Caco-2 (cell line): ENCODE measurements at places on chromosomes 3 and 15.
A peak's percentile ranks its signal among the peaks of the same experiment; 100 is the strongest.

GRCh38 chr3:115974940-115975339 lies 351.6 kb downstream of the GAP43 start:
- DNase-seq, result no peak

DNA sequence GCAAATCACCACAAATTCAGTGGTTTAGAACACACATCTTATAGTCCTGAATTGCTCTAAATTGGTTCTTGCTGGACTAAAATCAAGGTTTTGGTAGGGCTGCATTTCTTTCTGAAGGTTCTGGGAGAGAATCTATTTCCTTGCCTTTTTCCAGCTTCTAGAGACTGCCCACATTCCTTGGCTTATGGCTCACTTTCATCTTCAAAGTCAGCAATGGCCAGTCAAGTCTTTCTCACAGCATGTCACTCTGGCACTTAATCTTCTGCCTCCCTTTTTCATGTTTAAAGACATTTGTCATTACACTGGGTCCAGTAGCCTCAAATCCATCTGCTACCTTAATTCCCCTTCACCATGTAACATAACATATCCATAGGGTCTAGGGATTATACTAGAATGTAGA lies 149.0 kb downstream of the NEK10 start:
- no peak for DNase-seq

DNA sequence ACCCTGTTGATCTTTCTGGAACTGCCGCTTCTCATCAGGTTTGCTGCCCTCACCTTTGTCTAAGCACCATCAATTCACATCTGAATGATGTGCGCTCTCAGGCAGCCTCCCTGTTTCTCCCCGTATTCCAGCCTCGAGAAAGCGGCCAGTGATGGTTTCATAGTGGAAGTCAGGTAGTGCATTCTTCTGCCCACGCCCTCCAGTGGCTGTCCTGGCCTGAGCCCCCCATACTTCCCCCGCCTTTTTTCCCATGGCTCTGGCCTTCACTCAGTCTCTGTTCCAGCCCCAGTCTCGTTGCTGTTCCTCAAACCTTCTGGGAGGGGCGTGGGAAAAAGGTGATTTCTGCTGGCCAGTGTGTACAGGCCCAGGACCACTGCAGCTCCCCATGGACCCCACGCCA lies 101.3 kb downstream of the ASB7 start:
- DNase-seq, result no peak

DNA sequence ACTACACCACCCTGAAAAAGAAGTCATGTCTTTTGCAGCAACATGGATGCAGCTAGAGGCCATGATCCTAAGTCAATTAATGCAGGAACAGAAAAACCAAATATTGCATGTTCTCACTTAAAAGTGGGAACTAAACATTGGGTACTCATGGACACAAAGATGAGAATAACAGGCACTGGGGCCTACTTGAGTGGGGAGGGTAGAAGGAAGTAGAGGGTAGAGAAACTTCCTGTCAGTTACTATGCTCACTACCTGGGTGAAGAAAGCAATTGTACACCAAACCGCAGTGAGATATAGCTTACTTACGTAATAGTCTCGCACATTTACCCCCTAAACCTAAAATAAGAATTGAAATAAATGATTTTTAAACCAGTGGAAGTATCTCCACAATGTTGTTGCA lies 480.5 kb upstream of the ARRDC4 start:
- no peak for DNase-seq

GRCh38 chr15:56821721-56822425 lies 88.6 kb upstream of the ZNF280D start:
- DNase-seq, result peak; percentile 64

- DNase-seq, result no peak
Observed at GRCh38 chr3:155031186-155031585, 48.9 kb upstream of the MME start.

- DNase-seq, result no peak
Observed at GRCh38 chr15:68214838-68215254, 9.7 kb upstream of the CALML4 start.

DNA sequence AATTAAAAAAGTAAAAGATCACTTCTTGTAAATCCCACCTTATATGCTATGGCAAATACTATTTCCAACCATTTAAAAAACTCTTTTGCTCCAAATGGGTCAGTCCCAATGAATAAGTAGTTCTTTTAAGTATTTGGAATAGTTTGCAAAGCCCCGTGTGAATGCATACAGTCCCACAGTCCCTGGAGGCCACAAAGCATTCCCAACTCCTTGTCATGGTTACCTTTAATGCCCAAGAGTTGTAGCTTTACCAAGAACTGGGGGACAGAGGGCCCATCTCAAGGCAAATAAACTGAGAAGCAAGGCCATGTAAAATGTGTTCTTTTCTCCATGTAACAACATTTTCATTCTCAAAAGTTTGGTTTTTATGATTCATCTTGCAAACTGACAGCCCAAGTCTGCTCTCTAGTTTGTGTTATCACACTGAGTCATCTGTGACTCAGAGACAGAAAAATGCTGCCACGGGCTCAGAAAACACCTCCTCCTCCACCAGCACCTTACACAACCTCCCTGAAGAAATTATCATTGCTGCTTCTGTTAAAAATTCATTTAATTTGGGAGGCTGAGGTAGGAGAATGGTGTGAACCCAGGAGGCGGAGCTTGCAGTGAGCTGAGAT lies 336.2 kb downstream of the ERC2 start:
- DNase-seq, result peak; percentile 70

- peak; percentile 73 for DNase-seq
Observed at GRCh38 chr3:172203522-172204258, 164.3 kb downstream of the FNDC3B start.

DNA sequence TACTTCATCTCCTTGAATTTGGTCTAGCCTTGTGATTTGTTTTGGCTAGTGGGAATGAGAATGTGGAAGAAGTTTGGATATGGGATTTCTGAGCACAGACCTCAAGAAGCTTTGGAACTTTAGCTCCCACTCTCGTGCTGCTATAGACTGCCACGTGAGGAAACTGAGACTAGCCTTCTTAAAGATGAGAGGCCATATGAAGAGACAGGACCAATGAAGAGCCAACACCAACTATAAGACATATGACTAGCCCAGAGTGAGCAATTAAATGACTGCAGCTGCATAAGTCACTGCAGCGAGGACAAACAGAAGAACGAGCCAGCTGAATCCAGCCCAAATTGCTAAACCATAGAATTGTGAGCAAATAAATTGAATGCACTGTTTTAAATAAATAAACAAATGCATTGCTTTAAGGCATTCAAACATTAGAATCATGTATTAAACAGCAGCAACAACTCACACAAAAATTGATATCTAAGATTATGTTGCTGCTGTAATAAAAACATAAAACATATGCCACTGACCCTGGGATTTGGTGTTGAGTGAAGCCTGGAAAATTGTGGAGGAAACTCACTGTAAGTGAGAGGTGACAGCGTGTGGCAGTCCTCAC lies 15.7 kb upstream of the CNTN4 start:
- DNase-seq, result no peak

DNA sequence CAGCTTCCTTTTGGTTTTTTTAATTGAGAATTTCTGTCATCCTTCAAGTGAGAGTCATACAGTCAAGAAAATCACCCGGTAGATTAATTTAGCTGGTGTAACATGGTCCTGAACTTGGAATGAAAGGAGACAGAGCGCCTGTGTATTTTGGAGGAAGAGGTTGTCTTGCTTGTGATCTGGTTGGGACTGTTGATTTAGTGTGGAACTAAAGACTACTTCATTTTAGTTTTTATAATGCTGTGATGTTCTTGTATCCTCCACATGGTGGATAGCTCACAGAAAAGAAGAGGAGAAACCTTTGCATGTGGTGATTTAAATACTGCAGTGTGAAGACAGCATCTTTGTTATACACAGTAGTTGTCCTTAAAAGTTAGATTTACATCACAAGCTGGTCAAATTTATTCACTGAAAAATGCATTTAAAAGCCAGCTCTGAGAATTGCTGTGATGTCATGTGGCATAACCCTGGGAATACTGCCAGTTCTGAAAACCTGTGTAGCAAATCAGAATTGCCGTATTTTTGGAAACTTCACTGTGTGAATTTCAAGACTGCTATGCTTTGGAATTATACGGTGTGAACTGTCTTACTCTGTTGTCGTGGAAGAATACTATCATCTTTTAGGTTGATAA lies 268.5 kb downstream of the PTPRG start:
- DNase-seq, result no peak

GRCh38 chr3:72310419-72311380 lies 525.8 kb upstream of the PROK2 start:
- no peak for DNase-seq

DNA sequence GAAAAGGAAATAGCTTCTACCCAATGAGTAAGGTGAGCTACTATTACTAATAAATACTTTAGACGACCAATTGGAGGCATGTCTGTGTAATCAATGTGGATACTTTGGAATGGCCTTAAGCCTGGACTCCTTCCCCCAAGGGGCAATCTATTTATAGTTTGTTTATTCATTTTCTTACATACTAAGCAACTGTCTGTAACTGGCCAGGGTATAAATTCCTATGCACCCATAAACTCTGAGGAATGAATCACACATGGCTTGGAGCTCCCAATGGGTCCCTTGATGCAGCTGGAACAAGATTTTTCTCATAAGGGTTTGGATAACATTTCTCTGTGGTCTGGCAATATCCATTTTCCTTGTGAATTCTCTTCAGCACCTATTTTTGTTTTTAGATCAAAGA lies 506.8 kb downstream of the EDEM1 start:
- DNase-seq, result no peak

DNA sequence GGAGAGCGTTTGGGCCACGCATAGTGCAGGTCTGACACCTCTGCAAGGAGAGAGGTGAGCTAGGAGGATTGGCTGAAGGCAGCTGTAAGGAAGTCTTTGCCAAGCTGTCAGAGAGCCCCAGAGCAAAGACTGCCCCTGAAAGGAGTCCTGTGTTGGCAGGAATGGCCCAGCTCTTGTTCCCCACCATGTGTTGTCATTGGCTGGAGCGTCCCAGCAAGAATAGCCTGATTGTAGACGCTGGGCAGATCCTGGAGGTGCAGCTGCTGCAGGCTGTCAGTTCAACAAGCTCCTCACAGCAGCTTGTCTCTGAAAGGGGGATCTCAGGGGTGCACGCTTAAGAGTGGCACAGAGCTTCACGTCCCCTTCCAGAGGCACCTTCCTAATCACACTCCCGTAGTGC lies 237.6 kb downstream of the FEZF2 start:
- DNase-seq, result no peak

GRCh38 chr3:190863119-190863465 lies 598 bp upstream of the GMNC start:
- no peak for DNase-seq

DNA sequence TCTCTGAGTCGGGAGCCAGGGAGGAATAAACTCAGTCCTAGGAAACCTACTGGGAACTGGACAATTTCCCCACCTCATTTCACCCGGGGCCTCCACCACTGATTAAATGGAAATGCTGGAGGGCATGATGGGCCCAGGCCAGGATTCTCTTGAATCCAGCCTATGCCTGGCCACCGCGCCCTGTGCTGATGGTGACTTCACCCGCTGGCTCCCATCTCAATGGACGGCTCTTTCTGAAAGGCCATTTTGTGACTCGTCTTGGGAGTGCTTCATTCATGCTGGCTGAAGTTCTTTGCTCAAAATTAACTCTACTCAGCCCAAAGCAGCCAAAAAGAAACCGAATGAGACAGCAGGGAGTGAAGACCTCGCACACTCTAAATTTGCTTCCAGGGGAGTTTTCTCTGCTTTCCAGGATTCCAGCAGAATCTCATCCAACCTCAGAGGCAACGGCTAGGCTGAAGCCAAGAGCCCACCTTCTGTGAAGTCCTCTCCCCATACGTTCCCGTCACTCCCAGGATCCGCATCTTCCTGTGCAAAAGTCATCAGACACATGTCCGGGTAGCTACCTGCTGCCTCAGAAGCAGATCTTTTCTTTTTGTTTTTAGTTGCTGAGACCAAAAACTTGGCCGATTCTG lies 266.0 kb upstream of the ICE2 start:
- DNase-seq, result no peak

GRCh38 chr15:100807028-100807427 lies 72.6 kb upstream of the ALDH1A3 start:
- DNase-seq, result no peak

DNA sequence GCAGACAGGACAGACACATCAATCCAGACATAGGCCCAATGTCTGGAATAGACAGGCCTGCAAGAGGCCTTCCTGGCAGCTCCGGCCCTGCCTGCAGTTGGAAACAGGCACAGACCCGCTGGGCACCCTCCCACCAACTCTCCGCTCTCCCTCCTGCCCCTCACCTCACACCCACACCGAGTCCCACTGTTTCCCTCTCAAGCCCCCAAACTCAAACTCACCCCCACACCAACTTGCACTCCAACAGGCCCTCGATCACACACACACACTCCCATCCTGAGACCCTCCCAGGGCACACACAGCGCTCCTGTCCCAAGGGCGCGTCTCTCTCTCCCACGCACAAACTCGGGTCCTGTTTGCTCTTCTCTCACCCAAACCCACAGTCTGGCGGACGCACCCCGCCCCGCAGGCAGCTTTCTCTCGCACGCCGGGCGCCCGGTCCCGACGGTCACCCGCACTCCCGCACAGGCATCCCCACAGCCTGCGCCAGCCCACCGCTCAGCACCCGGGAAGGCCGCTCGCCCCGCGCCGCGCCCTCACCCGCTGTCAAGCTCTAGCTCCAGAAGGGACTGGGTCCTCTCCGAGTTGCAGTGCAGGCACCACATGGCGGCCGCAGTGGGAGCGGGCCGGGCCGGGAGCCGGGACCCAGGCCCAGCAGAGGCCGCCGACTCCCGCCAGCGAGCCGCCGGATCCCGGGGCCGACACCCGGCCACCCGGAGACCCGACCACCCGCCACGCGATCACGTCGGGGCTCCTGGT lies 106.2 kb downstream of the IQSEC1 start:
- DNase-seq, result peak; percentile 53

DNA sequence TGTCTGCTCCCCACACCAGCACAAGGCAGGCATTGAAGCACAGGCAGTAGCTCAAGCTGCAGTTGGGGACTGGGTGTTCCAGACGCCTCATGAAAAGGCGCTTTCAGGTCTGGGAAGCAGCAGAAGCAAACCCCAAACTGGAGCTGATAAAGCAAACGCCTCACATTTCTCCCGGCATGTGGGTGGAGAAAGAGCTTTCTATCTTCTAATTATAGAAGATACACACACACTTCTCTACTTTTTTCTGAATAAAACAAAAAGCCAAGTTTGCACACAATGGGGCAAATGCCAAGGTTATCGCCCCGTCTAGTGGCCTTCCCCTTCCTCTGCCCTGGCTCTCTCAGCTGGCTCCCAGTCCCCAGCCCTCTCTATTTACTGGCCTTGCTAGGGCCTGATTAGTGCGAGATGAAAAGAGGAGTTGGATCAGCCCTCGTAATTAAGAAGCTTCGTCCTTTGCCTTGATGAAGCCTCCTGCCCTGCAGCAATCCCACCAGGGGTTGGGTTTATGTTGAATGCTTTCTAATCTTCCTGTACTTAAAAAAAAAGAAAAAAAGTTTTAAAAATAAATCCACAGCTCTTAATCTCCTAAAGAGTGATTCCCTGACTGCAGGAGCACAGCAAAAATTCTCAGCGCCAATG lies 120.2 kb downstream of the MEGF11 start:
- no peak for DNase-seq

DNA sequence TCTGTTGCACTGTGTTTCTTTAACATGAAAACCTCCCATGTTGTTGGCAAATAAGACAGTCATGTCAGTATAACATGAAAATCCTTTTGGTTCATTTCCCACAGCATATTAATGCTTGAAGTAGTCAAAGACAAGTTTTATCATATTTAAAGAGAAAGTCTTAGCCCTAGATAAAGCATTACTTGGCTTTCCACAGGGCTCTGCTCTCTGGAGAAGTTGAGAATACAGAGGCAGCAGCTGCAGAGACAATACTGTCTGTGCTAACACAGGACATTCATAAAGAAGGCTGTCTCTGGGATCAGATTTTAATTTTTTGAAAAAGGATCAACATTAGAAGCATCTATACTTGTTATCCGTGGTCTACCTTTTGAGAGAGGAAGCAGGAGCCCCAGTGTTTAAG lies 103.4 kb upstream of the SAMMSON start:
- no peak for DNase-seq

GRCh38 chr3:196093317-196094111 lies 11.6 kb upstream of the TFRC start:
- DNase-seq, result no peak
